Mucosa of descending colon (tissue), 3 donors: ENCODE measurements at places on chromosomes 6 and 20. TPM values are rescaled to one million over a fixed set of nuclear protein-coding genes. Genes with fewer than 3 reads are reported as not detected.
A peak's percentile ranks its signal among the peaks of the same experiment; 100 is the strongest.

ZBTB12 gene
- 2.3 TPM for total RNA-seq

GFOD1 gene
- total RNA-seq = 22.4 TPM

RCAN2 gene
- 6.6 TPM for total RNA-seq

CABLES2 gene
- total RNA-seq = 6.6 TPM

ITCH gene
- total RNA-seq = 60.0 TPM

MLN gene
- total RNA-seq = not detected

MUC22 gene
- total RNA-seq = not detected

TNFRSF6B gene
- not detected for total RNA-seq

ISM1 gene
- total RNA-seq = 0.66 TPM

LBP gene
- not detected for total RNA-seq

DCDC2 gene
- total RNA-seq = 0.44 TPM

C6orf52 gene
- total RNA-seq = not detected

SLC13A3 gene
- 0.54 TPM for total RNA-seq

COL9A3 gene
- total RNA-seq = 0.70 TPM

SYNDIG1 gene
- total RNA-seq = 0.12 TPM

CGA gene
- total RNA-seq = not detected

- no peak for DNase-seq
Observed at GRCh38 chr6:32842690-32843089, 1.2 kb downstream of the PSMB8 start.

DNA sequence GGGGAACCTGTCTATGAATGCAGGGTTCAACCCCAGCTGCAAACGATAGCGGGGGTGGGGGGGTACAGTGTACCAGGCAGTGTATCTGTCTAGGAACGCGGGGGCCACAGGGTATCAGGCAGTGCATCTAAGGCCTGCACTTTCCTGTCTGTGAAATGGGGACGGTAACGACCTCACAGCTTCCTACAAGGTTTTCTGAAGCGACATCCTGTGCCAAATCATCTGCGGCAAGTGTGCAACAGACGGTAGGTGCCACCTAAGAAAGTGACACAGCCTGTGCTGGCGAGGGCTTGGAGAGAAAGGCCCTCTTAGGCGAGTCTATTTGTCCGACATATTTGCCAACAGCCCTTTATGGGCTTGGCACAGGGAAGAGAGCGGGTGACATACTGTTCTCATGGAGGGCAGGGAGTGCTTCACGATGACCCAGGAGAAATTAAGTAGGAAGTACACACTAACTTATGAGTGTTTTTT, 3.8 kb downstream of the DIDO1 start:
- DNase-seq = no peak

GRCh38 chr6:21987501-21987957, 309.3 kb downstream of the PRL start:
- peak; percentile 81 for DNase-seq

GRCh38 chr6:85191656-85192055, 258.2 kb upstream of the NT5E start:
- DNase-seq = no peak

DNA sequence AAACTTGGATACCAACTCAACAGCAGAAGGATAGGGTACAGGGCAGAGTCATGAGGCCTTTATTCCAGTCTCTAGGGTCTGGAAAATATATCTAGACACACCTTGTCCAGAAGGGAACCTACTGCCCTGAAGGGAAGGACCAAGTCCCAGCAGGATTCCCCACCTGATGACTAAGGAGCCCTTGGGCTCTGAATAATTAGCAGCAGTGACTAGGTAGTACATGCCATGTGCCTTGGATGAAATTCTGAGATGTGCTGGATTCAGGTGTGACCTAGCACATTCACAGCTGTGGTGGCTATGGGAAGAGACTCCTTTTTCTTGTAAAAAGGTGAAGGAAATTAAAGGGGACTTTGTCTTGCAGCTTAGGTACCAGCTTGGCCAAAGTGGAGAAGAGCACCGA, 364.3 kb upstream of the PTCHD4 start:
- DNase-seq = no peak

DNA sequence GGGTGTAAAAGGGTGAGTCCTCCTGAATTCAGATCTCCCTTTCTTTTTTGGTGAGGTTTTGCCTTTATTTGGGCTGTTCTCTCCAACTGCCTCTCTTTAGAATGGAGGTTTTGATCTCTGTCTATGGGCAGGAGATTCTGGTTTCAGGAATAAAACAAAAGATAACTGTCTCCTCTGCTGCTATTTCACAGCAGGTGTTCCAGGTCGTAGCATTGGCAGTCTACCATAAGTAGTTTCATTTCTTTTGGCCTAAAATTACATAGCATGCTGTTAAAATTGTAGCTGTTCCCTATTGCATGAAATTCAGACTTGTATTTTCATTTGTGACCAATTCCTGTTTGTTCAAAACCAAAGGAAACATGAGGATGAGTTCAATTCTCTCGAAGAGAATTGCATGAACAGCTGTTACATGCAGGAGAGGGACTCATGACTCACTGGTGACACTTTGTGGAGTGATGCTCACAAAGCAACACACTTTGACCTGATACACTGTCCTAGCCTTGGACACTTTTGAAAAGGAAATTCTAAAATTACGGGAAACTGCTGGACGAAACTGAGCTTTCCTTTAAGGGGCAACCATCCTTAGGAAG, 76.8 kb upstream of the SIRPG start:
- DNase-seq = no peak

GRCh38 chr6:43895656-43896328, 125.8 kb downstream of the VEGFA start:
- no peak for DNase-seq

DNA sequence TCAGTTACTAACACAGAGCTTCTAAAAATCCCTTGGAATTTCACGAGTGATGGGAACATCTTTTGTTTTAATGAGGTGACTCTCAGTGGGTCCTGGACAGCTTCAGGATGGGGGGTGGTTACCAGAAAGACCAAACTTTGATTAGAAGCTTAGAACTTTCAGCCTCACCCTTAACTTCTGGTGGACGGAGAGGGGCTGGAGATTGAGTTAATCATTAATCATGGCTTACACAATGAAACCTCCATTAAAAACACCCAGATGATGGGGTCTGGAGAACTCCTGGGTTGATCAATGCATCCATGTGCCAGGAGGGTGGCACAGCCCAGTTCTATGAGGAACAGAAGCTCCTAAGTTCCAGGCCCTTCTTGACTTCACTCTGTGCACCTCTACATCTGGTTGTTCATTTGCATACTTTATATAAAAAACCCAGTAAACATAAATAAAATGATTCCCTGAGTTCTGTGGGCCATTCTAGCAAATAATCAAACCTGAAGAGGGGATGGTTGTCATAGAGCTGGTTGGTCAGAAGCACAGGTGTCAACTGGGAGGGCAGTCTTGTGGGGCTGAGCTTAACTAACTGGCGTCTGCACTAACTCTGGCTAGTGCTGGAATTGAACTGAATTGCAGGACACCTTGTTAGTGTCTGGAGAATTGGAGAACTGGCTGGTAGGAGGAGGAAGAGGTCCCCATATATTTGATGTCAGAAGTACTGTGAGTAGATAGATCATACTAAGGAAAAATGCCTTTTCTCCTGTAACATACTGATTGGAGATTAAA, 10.3 kb downstream of the RMND1 start:
- no peak for DNase-seq

DNA sequence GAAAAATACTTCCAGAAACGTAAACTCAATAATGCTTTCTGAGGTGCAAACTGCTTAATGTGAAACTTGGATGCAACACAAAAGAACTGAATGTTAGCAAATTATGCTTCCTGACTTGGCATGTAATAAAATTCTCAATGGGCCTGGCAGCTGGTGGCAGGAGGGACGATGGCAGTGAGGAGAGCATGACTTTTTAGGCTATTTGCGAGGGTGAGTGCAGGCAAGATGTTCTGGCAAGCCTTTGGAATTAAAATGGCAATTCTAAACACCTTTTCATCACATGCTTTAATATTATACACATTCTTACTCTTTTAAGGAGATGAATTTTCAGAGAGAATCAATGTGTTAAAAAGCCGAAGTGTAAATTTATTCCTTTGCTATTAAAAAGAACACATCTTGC, 224.8 kb upstream of the CDH4 start:
- no peak for DNase-seq

DNA sequence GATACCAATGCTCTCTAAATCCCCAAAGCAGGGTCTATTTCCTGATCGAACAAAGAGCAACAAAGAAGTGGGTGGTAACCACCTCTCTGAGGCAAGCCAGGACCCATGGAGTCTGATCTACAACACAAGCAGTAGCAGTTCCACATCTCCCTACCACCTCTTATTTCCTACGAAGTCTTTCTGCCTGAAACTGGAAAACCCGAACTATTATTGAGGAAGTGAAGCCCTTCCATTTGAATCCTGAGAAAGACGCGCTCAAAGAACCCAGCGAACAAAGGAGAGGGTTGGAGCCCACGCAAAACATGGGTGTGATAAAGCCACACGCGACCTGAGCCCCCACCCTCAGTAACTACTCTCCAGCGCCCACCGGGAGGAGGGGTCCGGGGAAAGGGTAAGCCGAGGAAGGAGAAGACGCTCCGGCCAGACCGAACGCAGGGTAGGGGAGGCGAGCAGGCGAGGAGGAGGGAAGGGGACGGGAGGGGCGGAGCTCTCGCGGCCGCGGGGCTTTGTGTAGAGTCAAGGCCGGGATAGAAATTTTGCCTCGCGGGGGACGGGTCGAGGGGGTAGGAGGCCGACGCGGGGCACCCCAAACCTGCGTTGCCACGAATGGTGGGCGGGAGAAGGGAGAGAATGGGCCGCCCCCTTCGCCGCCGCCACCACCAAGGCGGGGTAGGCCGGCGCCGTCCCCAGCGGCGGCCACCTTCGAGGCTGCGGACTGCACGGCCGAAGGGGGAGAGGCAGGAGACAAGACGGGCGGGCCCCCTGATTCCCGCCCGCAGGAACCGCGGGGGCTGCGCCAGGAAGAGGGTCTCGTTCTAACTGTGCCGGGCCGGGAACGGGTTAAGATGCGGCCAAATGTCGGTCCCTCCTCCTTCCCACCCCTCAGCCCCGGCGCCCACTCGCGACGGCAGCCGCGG, 802 bp downstream of the HDAC2 start:
- peak; percentile 81 for DNase-seq

DNA sequence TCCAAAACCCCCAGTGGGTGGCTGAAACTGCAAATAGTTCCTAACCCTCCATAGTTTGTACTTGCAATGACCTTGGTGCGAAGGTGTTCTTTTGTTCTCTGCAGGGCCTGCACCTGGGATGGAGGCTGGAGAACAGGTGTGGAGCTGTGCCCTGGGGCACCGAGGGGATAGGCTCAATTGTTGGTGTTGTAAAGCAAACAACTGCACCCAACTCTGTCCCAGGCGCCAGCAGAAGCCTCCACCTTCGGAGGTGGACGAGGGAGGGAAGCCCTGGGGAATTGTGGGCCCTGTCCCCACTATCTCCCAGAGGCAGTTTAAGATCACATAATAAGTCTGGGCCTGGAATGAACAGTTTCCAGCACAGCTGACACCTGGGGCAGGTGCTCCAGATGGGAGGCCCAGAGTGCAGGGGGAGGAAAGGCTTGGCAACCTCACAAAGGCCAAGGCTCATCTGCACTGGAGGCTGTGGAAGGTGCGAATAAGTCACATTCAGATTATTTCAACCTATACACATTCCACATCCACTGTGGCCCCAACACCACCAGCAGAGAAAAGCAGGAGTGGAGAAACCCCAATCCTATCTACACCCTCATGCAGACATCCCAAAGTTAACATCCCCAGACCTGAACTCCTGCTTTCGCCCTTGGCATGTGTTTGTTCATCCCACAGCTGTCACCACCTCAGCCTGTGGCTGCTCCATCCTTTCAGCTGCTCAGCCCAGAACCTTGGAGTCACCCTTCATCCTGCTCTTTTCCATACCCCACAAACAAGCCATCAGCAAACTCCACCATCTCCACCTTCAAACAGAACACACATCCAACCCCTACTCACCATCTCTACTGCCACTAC, 12.3 kb upstream of the CBFA2T2 start:
- peak; percentile 81 for DNase-seq

GRCh38 chr6:168916576-168917211, 337.0 kb downstream of the THBS2 start:
- DNase-seq = no peak

- peak; percentile 16 for DNase-seq
Observed at GRCh38 chr20:43408848-43409576, 48.7 kb upstream of the SRSF6 start.

- no peak for DNase-seq
Observed at GRCh38 chr6:7881765-7882500, 28.7 kb downstream of the TXNDC5 start.

DNA sequence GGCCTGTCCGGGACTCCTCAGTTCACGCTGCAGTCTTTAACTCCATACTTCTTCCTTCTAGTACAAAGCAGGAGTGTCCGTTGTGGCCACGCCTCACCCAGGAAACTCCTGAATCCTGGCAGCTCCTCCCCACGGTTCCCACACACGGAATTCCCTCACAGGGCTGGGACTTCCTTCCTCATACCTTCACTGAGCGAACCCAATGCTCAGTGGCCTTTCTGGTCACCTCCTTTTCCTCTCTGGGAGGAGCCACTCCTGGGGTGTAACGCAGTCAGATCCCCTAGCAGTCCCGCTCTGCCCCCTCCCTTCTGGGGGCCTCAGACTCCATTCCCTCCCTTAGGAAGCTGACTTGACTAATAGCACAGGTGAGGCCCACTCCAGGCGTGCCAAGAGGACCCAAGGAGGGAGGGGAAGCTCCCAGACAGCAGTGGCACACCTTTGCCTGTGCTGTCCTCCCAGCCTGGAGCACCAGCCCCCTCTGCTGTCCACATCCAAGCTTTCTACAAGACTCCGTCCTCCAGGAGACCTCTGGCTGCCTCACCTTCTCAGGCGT, at the start of gene SLC52A3:
Gene SLC52A3, minus strand, starts transcription at position 75 of the 553 bp plus-strand sequence. CDS start 2,726 bp downstream, outside the sequence.
- peak; percentile 87 for DNase-seq

- no peak for DNase-seq
Observed at GRCh38 chr6:24255676-24256075, 102.2 kb downstream of the DCDC2 start.

DNA sequence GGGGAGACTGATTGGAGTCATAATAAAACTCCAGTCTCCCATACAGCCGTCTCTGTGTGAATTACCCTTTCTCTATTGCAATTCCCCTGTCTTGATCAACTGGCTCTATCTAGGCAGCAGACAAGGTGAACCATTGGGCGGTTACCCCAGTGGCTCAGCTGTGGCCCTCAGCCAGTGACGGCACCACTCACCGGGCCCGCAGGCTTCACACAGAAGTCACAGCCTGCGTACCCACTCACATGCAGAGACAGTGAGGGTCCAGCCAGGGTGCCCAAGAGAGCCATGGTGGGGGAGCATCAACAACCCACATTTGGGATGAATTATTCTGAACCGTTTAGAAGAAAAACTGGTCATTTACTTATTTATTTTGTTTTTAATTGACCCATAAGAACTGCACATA, 78.5 kb downstream of the WDR27 start:
- DNase-seq = no peak

GRCh38 chr6:92864966-92865555, 554.3 kb downstream of the EPHA7 start:
- DNase-seq = no peak

DNA sequence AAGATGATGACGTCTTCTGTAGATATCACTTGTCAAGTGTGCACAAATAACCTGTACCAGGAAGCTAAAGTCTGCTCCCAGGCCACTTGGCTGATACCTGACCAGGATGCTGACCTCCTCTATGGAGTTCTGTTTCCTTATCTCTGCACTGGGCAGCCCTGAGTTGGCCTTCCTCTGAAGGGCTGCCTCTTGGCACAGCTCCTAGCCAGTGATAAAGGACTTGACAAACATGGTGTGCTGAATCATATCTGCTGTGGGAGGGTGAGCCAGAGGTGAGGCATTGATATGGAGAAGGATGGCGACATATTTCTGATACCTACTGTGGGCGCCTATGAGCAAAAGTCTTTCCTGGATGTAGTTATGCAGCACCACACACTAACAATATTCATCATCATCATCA, 32.8 kb upstream of the FOXA2 start:
- DNase-seq = no peak
